NCI-H226 (cell line): ENCODE measurements at places on chromosomes 16 and 17.
A peak's percentile ranks its signal among the peaks of the same experiment; 100 is the strongest.

- no peak for DNase-seq
Observed at GRCh38 chr17:63611354-63611753, 10.7 kb downstream of the TACO1 start.

DNA sequence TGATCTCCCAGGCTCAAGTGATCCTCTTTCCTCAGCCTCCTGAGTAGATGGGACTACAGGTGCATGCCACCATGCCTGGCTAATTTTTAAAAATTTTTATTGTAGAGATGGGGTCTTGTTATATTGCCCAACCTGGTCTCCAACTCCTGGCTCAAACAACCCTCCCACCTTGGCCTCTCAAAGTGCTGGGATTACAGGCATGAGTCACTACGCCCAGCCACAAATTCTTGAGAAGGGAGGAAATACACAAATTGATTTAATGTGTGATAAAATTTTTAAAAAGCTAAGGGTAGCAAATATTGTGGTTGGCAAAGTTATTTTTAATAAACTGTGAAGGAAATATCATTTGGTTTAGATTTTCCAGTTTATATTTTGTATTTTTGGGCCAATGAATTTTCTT, 9.6 kb downstream of the ITGAD start:
- DNase-seq: peak; percentile 46

DNA sequence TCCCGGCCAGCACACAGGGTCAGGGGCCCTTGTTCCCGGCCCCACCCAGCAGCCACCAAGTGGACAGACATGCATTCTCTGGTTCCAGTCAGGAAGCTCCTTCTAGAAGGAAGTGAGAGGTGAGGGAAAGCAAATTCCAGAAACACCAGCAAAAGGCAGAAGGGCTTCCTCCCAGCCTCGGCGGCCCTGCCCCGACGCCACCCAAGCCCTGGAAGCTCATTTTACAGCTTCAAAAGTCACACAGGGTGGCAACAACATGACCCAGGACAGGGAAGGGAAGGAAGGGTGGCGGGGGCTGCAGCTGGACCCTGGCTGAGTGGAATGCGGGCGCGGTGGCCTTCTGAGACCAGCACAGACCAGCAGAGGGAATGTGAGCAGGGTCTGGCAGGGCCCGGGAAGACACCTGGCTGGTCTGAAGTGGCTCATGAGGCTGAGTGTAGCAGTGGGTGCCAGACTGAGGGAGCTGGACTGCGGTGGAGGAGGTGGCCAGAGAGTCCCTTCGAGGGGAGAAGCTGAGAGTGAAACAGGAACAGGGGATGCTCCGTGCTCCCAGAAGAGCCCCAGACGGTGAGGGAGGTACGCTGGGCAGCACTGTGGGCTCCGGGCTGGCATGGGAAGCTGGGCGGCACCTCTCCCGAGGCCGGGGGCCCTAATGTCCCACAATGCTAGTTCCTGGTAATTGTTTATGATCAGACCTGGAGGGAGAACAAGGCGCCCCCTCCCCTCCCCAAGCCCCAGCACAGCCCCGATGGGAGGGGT, 1.9 kb upstream of the UNC13D start:
- DNase-seq: no peak

DNA sequence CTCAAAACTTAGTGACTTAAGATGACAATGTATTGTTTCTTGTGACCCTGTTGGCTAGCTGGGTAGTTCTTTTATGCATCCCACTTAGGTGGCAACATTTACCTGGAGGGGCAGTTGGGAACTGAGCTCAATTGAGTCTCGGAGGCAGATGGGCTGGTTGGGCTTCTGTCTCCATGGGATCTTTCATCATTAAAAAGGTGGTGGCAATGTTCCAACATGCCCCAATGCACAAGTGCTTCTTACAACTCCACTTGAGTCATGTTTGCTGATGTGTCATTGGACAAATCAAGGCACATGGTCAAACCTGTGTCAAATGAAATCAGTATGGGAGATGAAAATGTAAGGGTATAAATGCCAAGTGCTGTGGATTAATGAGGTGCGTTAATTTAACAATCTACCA, 11.7 kb upstream of the HS3ST3B1 start:
- no peak for DNase-seq

GRCh38 chr17:4710693-4711634, 532 bp downstream of the ARRB2 start:
- no peak for DNase-seq

DNA sequence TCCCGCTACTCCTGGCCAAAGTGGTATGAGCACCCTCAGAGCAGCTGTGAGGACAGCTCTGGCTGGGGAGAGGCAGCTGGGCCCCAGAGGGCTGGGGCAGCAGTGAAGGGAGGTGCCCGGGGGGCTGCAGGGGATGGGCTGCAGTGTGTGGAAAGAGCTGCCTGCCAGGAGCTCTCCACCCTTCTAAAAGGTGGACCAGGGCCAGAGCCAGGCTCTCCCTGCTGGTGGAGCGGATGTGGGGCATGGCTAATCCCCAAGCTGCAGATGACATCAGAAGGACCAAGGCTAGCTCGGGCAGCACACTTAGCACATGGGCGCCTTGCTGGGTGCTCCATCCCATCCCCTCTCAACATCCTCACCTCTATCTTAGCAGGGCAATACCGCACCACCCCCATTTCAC, 103.1 kb downstream of the SDK2 start:
- DNase-seq: no peak

DNA sequence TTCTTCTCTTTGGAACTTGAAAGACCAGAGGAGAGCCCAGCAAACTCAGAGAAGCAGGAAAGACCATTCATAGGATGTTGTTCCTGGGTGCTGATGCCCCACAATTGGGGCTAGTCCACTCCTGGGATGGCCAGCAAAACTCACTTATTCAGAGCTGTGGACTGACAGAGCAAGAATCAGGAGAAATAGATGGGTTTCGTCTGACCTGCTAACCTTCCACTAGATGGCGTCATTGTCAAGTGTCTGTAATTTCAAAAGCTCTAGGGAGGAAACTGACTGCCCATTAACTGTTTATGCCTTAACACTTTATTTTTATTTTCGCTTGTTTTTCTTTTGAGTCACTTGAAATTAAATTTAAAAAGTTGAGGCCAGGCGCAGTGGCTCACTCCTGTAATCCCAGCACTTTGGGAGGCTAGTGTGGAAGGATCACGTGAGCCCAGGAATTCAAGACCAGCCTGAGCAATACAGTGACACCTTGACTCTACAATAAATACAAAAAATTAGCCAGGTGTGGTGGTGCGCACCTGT, 28.7 kb upstream of the MILR1 start:
- peak; percentile 36 for DNase-seq

DNA sequence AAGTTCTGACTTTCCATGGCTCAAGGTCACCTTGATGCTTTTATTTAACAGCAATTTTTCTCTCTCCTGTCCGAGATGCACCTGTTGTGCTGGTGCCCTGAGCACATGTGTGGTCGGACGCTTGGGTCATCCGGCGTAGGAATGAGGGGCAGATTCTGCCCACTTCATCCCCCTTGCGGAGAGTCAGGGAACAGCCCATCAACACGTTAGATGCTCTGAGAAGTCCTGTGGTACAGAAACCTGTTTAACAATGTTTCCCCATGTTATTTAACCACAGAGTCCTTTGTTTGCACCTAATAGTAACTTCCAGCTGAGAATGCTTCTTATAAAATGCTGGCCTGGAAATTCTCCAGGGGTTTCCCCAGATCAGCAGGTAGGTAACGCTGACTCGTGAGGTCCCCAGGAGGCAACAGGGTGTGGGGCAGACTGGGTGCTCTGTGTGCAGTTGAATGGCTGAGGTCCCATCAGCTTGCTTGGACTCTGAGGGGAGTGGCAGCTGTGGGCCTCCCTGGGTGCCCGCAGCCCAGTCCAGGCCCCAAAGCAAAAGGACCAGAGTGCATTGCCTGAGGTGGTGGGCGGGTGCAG, 17.8 kb downstream of the DOC2B start:
- no peak for DNase-seq

GRCh38 chr16:46842192-46842895, 11.4 kb upstream of the C16orf87 start:
- no peak for DNase-seq

- peak; percentile 85 for DNase-seq
Observed at GRCh38 chr17:74282587-74283370, 8.7 kb downstream of the DNAI2 start.

GRCh38 chr17:47636273-47637030, 13.3 kb upstream of the KPNB1 start:
- DNase-seq: no peak

DNA sequence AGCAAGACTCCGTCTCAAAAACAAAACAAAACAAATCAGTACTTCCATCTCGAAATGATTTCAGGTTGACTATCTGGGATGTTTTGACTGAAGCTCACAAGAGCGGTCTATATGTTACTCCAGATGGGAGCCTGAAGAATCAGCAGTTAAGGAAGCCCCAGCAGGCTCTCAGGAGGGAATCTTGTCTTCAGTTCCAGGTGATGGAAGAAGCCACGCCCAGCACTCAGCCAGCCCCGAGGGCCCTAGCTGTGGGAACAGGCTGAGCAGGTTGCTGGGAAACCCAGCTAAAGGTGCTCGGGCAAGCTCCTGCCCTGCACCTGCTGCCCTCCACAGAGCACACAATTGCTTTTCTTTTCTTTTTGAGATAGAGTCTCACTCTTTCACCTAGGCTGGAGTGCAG, 32.4 kb downstream of the WIPI1 start:
- no peak for DNase-seq

DNA sequence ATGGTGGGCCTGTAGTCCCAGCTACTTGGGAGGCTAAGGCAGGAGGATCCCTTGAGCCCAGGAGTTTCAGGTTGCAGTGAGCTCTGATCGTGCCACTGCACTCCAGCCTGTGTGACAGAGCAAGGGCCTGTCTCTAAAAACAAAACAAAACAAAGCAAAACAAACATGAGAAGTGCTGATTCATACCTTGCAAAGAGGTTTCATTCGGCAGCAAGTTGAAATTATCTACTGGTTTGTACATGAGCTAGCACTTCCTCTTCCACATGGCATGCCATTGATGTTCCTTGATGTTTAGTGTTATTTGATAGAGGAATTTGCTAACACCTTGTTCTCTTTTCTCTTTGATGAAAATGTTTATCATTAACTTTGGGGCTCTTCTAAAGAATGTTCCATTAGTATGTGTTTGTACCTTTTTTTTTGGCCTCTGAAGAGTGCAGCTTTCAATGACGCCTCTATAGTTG, 50.6 kb downstream of the SPECC1 start:
- DNase-seq: no peak

- no peak for DNase-seq
Observed at GRCh38 chr17:22268214-22268911, 576.0 kb downstream of the KCNJ18 start.

GRCh38 chr16:28823291-28823872, 583 bp downstream of the ATXN2L start:
- DNase-seq: peak; percentile 15

- no peak for DNase-seq
Observed at GRCh38 chr17:77814091-77814772, 144.3 kb upstream of the TNRC6C start.

DNA sequence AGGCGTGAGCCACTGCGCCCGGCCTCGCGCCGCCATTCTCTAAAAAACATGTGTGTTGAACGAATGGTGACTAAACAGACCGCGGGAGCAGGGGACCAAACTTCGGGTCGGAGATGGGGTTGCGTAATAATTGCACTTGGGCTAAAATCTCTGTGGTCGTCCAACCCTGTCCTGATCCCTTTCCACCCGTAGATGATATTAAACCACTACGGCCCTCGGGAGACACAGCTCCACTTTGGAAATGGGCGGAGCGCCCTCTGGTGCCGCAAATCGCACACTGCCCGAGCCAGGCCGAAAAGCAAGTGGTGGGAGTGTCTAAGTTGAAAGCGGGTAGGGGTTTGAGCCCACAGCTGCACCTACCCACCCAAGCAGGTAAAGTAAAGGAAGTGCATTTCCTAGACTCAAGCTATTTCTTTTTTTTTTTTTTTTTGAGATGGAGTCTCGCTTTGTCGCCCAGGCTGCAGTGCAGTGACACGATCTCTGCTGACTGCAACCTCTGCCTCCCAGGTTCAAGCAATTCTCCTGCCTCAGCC, 17.0 kb downstream of the CAVIN1 start:
- no peak for DNase-seq

DNA sequence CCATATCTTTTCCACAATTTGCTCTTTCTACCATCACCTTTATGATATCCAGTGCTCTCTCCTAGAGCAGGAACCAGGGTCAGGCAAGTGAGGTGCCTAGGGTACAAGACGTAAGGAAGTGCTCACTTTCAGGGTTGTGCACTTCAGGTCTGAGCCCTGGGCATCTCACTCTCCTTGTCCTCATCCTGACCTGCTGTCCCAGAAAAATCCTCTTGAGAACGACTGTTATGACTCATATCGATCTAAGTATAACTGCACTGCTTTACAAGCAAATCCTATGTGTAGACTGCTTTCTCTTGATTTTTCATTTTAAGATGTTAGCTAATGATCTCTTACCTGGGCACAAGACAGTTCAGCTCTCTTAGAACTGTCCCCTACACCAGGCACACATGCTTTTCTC, 100.1 kb downstream of the TMEM100 start:
- no peak for DNase-seq

DNA sequence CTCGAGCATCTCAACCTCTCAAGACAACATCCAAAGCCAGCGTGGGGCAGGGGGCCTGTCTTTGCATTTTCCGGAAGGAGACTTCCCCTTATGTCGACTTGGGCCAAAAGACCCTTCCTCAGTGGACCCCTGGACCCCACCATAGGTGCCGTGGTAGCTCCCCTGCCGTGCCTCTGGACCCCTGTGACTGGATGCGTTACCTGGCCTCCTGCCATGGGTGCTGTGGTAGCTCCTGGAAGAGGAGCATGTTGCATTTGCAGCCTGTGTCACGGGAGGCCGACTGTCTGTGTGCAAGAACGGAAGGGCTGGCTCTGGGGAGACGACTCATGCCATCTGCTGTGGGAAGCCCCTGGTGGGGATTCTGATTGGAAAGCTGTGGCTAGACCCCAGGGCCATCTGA, 130.1 kb downstream of the FOXL1 start:
- DNase-seq: no peak

DNA sequence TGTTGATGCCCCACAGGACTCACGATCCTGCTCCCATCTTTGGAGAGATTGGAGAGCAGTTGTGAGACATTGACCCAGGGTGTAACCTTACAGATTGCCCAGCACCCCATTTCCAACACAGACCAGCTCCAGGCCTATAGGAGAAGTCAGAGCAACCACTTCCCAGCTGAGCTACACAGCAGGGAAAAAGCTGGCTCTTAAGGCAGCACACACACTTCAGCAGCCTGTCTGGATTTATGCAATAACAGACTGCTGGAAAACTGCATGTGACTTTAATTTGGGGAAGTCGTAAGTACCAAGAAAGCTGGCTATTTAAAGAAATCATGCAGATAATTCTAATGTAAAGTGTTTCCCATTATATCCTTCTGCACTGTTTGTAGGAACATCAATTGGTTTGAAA, 30.8 kb downstream of the NOG start:
- no peak for DNase-seq

DNA sequence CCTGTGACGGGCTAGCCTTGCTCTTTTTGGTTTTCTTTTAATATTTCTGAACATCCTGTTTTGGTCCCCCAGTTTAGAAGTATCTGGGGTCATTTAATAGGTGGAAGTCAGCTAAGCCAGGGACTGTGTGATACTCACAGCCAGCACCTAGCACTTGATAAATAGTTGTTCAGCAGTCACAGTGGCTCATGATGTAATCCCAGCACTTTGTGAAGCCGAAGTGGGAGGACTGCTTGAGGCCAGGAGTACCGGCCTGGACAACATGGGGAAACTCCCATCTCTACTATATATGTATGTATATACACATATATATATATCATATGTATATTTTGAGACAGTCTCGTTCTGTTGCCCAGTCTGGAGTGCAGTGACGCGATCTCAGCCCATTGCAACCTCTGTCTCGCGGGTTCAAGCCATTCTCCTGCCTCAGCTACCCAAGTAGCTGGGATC, 1.8 kb upstream of the ZNRF1 start:
- no peak for DNase-seq
